Activated gamma-delta T cell (primary cell): ENCODE measurements at places on chromosomes 13 and 19.

DNA sequence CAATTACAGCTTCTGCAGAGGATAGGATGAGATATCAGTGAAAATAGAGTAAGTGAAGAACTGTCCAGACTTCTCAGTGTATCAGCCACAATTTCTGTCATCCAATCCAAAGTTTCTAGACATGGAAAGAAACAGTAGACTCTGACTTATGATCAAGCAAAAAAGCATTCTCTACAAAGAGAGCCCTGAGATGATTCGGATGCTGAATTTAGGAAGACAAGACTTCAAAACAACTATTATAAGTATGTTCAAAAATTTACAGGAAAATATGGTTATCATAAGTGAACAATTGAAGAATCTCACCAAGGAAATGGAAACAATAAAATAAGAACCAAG is 238.2 kb upstream of the IRS2 start:
- DNase-seq: no peak

DNA sequence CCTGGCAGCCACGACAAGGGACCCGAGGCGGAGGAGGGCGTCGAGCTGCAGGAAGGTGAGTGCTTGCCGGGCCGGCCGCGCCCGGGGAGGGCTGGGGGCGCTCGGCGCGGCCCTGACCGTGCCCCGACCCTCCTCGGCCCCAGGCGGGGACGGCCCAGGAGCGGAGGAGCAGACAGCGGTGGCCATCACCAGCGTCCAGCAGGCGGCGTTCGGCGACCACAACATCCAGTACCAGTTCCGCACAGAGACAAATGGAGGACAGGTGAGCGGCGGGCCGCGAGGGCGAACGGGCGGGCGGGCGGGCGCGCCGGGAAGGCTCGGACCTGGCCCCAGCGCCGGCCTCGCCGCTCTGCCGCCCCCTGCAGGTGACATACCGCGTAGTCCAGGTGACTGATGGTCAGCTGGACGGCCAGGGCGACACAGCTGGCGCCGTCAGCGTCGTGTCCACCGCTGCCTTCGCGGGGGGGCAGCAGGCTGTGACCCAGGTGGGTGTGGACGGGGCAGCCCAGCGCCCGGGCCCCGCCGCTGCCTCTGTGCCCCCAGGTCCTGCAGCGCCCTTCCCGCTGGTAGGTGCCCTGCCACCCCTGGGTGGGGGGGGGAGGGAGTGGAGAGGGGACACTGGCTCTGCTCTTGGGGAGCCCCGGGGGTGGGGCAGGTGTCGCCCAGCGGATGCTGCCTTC is 816 bp downstream of the USF2 start:
- DNase-seq: peak; percentile 55

GRCh38 chr13:30966101-30966500 is 33.6 kb downstream of the TEX26 start:
- DNase-seq: no peak

- no peak for DNase-seq
These were observed 40.0 kb downstream of the C13orf46 start for GRCh38 chr13:113933901-113934300.

- DNase-seq: no peak
These were observed 14.6 kb downstream of the CCDC122 start for GRCh38 chr13:43864921-43865320.

DNA sequence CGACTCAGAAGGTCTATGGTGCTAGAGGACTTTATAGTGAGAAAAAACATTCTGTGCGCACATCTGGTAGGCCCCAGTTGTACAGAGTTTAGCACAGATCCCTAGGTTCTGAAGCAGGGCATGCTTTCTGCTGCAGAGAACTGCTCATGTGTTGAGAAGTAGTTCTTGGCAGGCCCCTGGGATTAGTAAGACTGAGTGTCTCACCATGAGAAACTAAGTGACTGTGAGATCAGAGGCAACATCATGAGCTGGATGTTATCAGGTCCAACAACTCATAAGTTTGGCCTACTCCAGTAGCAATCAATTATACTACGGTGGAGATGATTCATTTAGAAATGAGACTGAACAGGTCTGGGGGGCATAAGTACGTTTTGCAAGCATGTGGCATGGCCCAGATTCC is 507.4 kb upstream of the KLF12 start:
- no peak for DNase-seq

- DNase-seq: no peak
These were observed 853.3 kb downstream of the GPC5 start for GRCh38 chr13:92251671-92252210.

GRCh38 chr13:36054041-36054440 is 77.1 kb downstream of the DCLK1 start:
- no peak for DNase-seq

- no peak for DNase-seq
These were observed 479.1 kb downstream of the SUCLA2 start for GRCh38 chr13:47521890-47522487.
